ENCODE measurements at places on chromosomes 4 and X.

GRCh38 chr4:162707962-162708361 is 458.7 kb downstream of the NAF1 start:
- no peak for DNase-seq

GRCh38 chrX:17579026-17579425 is 158.3 kb upstream of the SCML1 start:
- no peak for DNase-seq

DNA sequence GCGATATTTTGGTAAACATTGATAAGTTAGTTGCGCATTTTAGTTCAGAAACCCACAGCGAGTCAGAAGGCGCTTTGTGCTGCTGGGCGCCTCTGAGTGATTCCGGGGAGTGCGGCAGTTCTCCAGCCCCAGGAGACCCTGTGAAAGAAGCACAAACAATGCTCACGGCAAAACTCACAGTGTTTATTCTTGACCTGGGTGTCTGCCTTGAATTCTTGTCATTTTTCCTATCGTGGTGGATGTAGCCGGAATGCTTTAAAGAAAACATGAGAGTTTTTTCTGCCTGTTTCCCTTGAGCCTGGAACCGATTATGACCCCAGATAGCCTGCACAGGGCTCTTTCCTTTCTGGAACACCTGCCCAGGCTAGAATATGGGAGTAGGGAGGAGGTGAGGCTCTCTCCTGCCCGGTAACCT is 6.7 kb downstream of the TBL1X start:
- no peak for DNase-seq

DNA sequence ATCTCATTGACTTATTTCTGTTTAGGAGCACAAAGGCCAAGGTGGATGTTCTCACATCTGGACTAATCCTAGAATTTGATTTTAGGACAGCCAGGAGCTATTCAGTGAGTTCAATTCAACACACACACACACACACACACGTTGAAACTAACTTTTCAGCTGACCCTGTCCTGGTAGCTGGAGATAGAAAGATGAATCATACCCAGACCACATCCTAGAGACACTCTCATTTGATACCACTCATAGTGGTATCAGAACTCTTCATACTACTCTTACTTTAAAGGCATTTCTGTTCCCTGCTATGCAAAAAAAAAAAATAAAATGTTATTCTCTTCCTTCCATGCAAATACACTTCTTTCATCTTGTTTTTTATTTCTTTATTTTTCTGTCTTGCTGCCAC is 36.7 kb downstream of the KLF8 start:
- DNase-seq, result no peak

GRCh38 chr4:123449362-123449761 is 52.8 kb downstream of the SPRY1 start:
- no peak for DNase-seq

DNA sequence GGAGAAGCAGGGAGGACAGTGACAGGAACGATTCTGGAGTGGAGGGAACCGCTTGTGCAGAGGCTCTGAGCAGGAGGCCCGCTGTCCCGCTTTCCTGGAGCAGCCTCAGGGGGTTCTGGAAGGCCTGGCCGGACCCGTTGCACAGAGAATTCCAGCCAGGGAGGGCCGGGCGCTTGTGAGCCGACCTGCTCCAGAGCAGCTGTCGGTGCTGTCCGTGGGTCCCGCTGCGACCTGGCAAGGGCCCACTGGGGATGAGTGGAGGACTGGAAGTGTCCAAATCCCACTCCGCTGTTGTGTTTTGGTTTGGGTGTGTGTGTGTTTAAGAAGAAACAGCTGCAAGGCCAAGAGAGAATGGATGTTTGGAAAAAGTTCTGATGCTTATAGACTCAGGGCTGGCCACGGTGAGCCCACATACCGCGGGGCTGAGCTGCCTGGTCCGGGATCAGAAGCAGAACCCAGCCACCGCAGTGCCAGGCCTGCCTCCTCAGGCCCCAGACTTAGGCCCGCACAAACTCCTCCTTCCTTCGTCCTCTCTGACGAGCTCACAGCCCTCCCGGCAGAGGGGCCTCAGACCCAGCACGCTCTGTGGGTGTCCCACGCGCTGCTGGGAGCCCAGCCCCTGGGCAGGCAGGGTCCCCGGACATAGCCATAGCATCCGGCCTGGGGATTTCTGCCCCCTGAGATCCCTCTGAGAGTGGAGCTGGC is 73.9 kb downstream of the HTRA3 start:
- DNase-seq, result no peak

DNA sequence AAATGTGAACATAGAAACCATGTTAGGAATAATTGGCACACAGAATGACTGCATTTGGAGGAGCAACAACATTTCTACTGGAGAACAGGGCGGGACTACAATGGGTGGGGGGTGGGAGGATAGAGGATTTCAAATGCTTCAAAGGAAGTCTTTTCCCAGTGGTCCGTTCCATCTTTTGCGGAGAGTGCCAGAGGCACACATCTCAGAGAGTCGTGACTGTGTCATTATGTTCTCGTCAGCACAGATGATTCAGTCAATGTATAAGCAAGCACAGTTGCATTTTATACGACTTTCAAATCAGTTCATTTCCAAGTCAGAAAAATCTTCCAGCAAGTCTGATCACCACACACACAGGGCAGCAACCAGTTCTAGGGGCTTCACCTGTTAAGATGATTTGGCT is 22.7 kb upstream of the GPR50 start:
- no peak for DNase-seq

DNA sequence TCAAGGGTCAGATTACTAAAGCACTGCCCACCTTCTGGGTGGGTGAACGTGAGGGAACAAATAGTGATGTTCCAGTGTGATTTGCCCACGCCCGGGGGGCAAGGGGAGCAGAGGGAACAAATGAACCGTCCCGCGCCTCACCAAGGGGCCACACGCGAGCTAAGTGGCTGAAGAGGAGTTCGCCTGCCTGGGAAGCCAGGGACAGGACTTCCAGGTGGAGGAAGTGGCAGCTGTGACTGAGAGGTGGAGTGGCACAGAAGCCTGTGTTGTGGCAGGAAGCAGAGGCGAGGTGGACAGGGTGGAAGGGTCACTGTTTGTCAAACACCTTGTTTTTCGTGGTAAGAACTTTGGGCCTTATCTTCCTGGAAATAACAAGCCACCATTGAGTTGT is 9.0 kb upstream of the SORBS2 start:
- DNase-seq, result no peak

GRCh38 chr4:38723726-38724474 is 58.9 kb downstream of the TLR10 start:
- DNase-seq, result no peak

DNA sequence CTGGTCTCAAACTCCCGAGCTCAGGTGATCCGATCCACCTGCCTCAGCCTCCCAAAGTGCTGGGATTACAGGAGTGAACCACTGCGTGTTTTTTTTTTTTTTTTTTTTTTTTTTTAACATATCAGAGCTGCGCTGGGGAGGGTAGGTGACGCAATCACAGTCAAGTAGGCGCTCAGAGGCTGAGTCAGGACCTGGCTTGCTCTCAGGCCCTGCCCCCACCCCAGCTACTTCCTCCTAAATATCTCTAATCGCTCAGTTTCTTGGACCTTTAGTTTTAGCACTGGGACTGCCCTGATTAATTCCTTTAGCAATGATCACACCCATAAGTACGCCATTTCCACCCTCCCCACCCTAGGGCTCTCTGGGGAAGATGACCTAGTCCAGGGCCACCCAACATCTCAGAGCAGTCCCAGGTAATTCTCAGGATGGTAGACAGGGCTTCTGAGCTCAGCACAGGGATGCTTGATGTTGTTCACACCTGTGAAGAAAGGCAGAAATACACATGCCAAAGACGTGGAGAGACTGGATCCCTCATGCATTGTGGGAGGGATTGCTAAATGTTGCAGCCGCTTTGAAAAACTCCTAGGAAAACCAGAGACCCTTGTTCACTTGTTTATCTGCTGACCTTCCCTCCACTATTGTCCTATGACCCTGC is 50.2 kb downstream of the DDX3X start:
- DNase-seq, result no peak

DNA sequence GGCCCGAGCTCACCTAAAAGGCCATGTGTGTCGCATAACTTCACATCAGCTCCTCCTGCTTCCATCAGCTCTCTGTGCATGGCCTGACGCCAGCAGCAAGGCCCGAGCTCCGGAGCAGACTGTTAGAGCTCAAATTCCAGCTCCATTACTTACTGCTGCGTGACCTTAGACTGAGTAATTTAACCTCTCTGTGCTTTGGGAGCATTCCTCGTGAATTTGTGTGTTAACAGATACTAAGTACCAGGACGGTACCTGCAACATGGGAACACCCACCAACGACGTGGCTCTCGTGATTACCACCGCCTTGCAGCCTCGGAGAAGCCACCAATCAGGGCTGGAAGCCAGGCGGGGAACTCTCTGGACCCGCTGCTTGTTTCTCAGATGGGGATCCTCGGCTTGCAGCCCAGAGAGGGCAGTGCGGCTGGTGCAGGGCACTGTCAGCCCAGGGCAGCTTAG is 12.9 kb downstream of the LETM1 start:
- DNase-seq, result no peak

GRCh38 chrX:54237014-54237413 is 54.0 kb upstream of the FAM120C start:
- DNase-seq, result no peak

GRCh38 chr4:158350161-158350560 is 139.9 kb downstream of the TMEM144 start:
- no peak for DNase-seq

GRCh38 chr4:7632341-7632740 is 197.6 kb upstream of the PSAPL1 start:
- DNase-seq, result no peak

DNA sequence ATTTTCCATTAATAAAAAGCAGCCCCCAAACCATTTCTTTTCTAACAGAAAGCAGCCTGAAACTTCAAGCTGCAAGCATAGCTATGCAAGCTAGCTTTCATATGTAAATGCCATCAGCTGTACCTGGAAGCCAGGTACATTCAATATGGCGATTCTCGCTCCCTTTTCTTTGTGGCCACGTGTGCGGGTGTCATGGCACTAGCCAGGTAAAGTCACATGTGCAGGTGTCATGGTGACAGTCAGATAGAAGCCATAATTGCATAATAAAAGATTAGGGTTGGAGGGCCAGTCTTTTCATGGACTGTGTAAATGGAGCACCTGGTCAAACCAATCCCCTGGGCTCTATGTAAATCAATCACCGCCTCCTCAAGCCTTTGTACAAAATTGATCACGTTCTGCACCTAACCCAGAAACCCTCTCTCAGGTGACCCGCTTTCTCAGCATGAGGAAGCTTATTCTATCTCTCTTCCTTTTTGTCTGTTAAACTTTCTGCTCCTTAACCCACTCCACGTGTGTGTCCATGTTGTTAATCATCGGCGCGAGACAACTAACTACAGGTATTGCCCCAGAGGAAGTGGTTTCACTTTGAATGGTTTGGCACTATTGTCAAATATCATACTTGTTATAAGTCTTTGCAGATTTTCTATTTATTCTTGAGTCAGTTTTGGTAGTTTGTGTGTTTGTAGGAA is 18.0 kb upstream of the RHOXF2 start:
- no peak for DNase-seq

GRCh38 chrX:23896981-23897380 is 10.8 kb downstream of the APOO start:
- no peak for DNase-seq

DNA sequence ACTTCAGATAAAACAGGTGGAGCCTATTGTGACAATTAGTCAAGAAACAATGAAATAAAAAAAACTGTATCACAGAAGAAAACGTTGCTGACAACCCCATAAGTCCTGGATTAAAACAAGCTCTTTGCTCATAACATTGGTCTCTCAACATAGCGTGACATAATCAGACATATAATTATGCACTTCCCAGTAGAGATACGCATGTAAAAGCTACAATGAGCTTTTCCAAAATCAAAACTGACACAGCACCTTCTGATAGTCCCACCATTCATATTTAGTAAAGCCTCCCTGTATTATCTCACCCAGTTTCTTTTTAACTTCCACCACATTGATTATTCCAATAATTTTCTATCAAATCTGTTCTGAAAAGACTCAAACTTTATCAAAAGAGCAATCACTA is 372.1 kb upstream of the SMIM31 start:
- no peak for DNase-seq

DNA sequence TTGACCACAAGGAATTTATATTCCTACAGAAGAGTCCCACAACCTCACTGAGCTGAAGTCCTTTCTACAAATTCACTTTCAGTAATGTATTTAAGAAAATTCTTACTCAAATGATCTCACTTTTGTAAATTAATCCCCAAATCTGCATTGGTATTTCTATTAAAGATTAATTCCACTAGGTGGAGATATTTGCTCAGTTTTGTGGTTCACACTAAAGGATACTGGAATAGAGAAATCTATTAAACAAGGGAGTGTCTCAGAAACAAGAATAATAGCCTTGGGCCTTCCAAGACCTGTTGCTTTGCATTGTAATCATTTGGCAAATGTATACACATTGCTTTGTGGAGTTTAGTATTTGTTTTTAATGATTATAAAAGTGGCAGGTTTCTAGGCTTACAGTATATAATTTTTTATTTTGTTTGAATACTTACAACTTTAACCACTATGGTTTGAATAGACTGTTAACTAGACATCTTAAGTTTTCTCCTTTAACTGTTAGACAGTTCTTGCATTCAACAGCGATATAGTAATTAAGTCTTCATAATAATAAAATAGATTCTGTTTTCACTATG is 25.9 kb downstream of the CFAP299 start:
- DNase-seq, result no peak

- no peak for DNase-seq
These were observed 81.5 kb downstream of the SHROOM2 start for GRCh38 chrX:9867753-9868152.

- no peak for DNase-seq
These were observed 11.9 kb upstream of the MAOA start for GRCh38 chrX:43644124-43644701.

GRCh38 chr4:154329268-154329868 is 162.2 kb downstream of the DCHS2 start:
- no peak for DNase-seq

- DNase-seq, result no peak
These were observed 111.1 kb downstream of the KLF8 start for GRCh38 chrX:56343219-56343618.

- no peak for DNase-seq
These were observed 371.4 kb upstream of the FAM241A start for GRCh38 chr4:111773858-111774257.

GRCh38 chrX:49956313-49956712 is 33.9 kb downstream of the CLCN5 start:
- no peak for DNase-seq

Measured in GM12891 (cell line).